Muscle of arm (tissue), 14 donors: ENCODE measurements at places on chromosomes 5 and 9.

GRCh38 chr9:110785166-110785565 lies 116.6 kb downstream of the MUSK start:
- DNase-seq, result peak; percentile 53

- DNase-seq, result no peak
Observed at GRCh38 chr9:8115570-8115969, 316.0 kb upstream of the DMAC1 start.

DNA sequence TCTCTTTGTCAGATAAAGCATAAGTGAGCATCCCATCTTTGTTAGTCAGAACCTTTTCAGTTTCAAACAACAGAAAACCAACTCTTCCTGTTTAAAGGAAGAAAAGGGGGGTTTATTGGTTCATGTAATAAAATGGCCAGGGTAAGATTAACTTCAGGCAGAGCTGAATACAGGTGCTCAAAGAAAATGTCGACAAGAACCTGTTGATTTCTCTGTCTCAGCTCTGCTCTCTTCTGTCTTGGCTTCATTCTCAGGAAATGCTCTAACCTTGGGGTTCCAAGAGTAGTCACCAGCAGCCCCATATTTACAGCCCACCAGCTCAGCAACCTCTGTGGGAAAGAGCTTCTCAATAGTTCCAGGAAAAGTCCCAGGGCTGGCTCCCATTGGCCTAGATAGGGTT lies 25.2 kb downstream of the KCNIP1 start:
- DNase-seq, result no peak

DNA sequence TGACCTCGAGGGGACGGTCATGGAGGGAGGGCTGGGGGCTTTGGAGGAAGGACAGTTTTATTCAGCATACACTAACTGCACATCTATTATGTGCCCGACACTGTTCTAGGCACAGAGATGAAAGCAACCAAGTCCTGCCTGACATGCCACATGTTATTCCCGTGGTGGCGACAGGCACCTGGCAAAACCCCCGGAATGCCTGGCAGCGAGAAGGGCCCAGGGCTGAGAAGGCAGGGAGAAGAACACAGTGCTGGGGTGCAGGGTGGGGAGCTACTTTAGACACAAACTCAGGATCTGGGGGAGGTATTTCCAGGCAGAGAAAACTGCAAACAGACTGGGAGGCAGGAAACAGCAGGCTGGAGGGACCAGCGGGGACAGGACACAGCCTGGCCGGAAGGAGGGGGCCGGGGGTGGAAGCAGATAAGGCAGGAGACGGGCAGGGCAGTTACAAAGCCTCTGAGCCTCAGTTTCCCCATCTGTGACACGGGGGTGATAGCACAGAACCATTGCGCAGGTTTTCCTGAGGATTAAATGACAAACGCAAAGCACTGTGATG lies 77.7 kb downstream of the STK10 start:
- DNase-seq, result no peak

DNA sequence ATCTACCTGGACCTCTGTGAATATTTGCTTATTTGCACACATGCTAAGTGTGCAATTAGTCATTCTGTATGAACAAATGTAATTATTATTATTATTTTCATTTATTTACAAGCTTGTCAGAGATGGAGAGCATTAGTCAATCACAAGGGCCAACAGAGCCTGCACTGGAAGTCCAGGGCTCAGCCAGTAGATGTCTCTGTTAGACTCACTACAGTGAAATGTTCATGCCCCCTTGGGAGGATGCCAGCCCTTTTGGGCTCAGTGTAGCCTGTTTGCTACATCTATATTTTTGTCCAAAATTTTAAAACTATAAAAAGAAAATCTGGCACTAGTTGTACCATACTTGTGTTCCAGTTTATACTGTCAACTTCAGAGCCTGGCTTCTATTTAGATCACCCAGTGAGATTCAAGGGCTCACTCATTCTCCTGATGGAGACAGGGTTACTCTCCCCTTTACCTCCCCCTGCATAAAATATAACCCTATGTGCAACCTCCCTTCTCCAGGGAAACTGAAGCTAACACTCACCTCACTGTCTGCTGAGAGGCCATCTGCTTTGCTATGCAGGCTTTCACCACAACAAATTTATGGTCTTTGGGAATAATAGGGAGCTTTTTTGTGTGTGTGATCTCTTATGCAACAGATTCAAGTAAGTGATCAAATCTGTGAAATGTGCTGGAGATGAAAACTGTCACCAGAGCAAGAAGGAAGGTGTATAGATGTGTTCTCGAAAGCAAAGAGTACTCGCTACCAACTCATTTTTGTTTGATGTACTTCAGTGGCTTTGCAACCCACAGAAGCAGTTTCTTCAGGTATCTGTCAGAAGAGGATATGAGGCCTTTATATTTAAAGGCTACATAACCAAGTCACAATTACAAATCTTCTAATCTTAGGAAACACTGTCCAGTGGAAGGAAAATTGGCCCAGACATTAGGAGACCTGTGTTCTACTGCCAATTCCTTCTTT lies 99.9 kb upstream of the TLE4 start:
- peak; percentile 60 for DNase-seq

- DNase-seq, result no peak
Observed at GRCh38 chr9:100186356-100186755, 87.3 kb downstream of the INVS start.

DNA sequence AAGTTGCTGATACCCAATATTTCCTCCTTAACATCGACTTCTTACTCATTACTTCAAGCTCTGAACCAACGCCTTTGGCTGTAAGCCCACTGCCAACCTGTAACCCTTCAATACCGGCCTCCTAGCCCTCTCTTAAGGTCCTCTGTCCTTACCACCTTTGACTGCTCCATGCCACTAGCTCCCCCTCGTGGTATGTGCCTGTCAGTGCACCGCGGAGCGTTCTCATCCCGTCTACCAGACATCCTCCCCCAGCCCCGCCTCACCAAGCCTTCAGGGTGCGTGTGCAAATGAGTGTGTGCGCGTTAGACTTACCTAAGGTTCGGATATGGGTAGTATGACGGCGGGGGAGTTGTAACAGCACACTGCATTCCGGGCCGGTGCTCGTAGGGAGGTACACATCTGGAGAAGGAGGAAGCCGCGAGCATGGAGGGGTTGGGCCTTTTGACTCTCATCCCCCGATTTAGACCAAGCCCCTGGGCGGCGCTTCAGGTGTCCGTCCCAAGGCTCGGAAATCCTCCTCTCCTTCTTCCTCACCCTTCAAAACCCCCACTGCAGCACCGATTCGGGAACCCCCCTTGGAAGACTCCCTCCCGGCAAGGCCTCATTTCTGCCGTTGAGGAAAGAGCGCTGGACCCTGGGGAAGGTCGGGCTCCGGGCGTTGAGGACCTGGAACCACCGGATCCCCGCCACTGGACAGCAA lies 2.8 kb upstream of the MYORG start:
- DNase-seq, result peak; percentile 90

GRCh38 chr9:79007701-79008483 lies 563.9 kb upstream of the TLE4 start:
- no peak for DNase-seq

- peak; percentile 26 for DNase-seq
Observed at GRCh38 chr5:130992095-130992494, 173.0 kb downstream of the HINT1 start.

GRCh38 chr5:96114736-96115135 lies 153.1 kb upstream of the ELL2 start:
- DNase-seq, result no peak

DNA sequence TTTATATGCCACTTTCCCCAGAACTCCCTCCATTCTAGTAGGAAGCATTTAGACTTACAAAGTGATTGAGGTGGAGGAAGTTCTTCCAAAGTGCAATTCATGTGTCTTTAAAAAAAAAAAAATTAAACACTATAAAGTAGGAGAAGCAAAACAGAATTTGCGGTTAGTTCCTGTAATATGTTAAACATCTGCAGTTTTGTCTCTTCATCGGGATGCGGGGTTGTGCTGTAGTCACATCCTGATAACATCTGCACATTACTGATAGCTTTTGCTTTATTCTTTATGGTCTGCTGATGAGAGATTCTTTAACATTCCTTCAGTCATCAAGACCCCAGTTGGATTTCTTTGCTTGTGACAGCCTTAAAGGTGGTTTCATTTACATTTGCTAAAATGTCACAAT lies 694.3 kb downstream of the NR2F1-AS1 start:
- DNase-seq, result no peak

- no peak for DNase-seq
Observed at GRCh38 chr5:77607324-77607723, 31.2 kb downstream of the OTP start.

- DNase-seq, result no peak
Observed at GRCh38 chr5:157496864-157497263, 36.9 kb downstream of the NIPAL4 start.

DNA sequence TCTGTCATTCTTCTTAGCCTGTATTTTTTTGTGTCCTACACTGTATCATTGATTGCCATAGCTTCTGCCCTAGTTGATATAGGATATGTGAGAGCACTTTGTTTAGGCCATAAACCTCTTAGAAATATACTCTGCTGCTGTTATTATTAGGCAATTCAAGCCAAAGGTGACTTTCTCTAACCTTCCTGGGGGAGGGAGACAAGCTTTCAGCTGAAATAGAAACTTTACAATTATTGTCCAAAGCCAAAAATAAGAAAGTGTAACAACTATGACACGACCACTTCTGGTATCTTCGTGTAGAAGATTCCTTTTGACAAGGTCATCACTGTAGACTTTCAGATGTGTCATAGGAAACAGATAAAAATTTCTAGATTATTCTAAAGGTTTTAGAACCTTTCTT lies 12.2 kb upstream of the CSNK1A1 start:
- DNase-seq, result no peak

GRCh38 chr9:22056402-22056801 lies 47.3 kb upstream of the CDKN2B start:
- DNase-seq, result no peak

GRCh38 chr5:61766141-61766540 lies 434.1 kb downstream of the ZSWIM6 start:
- DNase-seq, result no peak

DNA sequence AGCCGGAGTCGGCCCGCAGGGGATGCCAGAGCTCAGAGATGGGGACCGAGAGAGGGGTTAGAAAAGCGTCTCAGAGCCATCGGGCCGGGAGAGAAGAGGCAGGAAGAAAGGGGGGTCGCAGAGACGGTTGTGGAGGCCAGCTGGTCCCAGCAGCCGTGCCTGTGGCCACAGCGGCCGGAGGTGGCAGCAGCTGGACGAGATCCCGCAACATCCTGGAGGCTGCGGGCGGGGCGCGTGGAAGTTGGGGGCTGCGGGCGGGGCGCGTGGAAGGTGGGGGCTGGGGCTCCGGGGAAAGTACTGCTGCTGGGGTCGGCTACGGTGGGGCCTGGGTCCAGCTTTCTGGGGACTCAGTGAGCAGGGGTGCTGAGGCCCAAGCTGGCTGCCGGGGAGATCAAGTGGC lies 34.4 kb upstream of the EGFL7 start:
- DNase-seq, result no peak

- DNase-seq, result no peak
Observed at GRCh38 chr9:99241106-99241505, 19.0 kb downstream of the SEC61B start.

DNA sequence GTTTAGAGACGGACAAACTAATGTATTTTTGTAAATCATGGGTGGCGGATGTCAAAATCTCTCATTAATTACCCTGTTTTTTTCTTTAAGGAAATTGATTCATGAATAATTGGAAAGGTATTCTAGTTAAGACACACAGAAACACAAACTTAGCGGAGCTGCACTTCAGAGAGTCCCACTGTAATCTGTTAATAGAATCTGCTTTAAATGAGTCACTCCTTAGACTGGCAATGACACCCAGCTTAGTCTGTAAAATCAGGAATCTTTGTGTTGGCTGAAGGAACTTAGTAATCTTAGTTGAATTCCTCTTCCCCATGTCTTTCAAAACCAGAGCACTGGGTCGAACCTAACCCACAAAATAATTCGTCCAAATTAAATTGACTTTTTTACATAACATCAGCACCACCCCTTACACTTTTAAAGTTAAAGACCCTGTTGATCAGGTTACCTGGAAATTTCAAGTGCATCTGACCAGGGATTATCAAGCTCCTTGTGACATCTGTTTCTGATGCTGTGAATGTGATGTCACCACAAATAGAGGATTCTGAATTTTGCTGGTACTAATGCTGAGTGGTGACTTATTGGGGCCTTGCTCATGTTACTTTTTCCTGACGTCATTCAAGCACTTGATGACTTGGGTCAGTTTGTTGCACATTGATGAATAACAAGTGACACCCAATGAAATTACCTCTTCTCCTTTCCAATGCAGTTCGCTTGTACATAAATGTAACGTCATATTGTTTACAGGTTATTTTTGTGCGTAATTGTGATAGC lies 313.6 kb downstream of the KCTD16 start:
- DNase-seq, result no peak

- no peak for DNase-seq
Observed at GRCh38 chr5:95600557-95600956, 19.3 kb upstream of the GPR150 start.

- DNase-seq, result no peak
Observed at GRCh38 chr9:88664773-88665172, 129.8 kb downstream of the NXNL2 start.

- DNase-seq, result no peak
Observed at GRCh38 chr5:123300266-123300665, 122.9 kb downstream of the CEP120 start.

DNA sequence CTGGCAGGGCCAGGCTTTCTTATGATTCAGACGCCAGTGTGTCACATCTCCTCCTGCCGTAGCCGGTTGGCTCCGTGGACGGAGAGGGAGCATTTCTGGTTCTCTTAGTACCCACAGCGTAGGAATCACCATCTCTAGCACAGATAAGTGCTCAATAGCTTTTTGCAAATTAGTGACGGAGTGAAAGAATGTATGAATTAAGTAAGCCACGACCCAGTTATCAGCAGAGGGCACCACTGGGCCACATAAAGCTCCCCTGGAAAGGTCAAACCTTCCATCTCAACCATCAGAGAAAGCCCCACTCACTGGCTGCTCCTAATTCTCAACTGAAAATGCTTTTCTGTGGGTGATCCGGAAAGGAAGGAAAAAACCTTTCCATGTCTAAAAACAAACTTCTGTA lies 317.0 kb upstream of the ADCY2 start:
- DNase-seq, result no peak

- DNase-seq, result no peak
Observed at GRCh38 chr5:78354066-78354670, 6.2 kb upstream of the SCAMP1 start.
